ENCODE measurements at places on chromosomes 4 and X.

DNA sequence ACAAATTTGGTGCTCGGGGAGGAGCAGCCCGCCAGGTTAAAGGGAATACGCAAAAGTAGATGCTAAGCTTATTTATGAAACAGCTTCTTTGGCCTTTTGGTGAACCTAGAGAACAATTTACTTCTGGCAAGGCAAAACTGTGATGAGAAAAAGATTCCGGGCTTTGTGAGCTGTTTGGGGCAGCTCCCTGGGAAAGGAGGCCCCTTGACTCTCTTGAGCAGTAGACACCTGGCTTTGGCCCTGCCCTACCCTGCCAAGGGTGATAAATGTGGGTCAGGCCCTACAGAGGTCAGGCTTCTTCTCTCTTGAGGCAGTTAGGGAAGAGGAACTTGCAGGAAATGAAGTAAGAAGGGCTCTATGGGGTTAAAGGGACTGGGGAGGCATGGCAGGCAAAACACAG is 509.6 kb downstream of the MID1IP1 start:
- no peak for DNase-seq

- no peak for DNase-seq
Observed at GRCh38 chr4:72390409-72390808, 178.6 kb downstream of the ADAMTS3 start.

DNA sequence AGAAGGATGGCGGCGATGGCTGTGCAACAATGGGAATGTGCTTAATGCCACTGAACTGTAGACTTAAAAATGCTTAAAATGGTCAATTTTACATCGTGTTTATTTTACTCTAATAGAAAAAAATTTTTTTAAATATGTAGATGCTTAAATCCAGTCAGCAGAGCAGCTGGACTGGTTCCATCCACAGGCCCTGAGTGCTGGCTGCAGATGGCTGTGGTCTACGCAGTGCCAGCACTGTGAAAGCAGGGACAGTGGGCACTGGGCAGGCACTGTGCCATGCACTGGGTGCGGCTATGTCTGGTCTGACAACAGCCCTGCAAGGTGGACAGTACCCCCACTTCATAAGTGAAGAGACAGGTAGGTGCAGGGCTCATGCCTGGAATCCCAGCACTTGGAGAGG is 175.2 kb downstream of the AFAP1 start:
- no peak for DNase-seq

GRCh38 chr4:52665592-52665991 is 6.5 kb upstream of the USP46 start:
- DNase-seq = no peak

GRCh38 chr4:33058998-33059397 is 2338.8 kb downstream of the PCDH7 start:
- DNase-seq = no peak

DNA sequence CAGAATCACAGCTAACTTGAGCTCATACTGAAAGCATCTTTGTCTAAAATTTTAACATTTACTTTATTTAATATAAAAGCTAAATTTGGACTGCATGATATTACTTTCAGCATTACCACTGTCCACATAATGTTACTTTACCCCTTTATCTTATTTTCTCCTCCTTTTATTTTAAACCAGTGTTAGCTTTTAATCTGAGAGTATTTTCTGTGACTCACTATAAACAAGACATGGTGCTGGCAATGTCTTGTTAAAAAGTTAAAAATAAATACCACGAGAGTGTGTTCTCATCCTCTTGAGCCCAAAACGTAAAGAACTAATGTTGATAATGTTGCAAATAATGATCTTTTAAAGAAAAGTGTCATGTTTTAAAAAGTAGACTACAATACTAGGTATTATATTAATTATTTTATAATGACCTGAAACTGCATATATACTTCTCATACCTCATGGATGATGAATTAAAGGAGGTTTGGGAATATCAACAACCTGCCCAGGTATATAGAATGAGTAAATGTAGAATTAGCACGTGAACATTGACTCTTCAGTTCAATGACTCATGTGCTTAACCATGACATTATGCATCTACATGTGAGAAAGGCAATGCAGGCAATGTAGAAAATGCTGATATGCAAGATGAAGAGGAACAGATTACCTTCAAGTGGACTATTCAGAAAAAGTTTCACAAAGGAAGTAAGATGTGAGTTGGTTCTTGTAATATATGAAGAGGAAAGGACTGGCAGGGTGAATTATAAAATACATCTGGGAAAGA is 454.1 kb upstream of the ADGRL3 start:
- no peak for DNase-seq

- DNase-seq = no peak
Observed at GRCh38 chr4:114282937-114283336, 303.5 kb upstream of the ARSJ start.

DNA sequence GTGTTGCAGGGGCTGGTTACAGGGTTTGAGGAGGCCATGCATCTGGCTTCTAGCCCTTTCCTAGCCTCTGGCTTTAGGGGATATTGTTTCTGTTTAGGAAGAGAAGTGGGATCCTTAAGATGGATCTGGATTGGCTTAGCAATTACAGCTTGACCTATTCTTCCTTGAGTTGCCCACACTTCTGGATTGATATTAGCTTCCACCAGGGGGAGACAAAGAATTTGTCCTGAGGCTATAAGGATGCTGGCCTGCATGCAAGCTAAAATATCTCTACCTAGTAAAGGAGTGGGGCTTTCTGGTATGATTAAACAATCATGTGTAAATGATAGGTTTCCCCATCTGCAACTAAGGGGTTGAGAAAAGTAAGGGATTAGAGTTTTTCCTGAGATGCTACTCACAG is 117.2 kb downstream of the TEX13C start:
- no peak for DNase-seq

DNA sequence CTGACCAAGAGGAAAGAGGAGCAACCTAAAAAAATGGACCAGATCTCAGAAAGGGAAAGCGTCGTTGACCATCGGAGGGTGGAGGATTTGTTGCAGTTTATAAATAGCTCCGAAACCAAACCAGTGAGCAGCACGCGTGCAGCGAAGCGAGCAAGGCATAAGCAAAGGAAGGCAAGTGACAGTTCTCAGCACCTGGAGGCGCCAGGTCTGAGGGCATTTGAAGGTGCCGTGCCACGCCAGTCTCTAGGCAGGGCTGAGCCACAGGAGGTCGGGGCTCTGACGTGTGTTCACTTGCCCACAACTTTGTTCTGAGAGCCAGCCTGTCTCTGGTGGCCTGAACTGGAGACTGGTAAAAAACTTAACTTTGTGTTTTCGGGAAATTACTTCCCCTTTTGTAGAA is 59.7 kb downstream of the TNIP2 start:
- DNase-seq = no peak

DNA sequence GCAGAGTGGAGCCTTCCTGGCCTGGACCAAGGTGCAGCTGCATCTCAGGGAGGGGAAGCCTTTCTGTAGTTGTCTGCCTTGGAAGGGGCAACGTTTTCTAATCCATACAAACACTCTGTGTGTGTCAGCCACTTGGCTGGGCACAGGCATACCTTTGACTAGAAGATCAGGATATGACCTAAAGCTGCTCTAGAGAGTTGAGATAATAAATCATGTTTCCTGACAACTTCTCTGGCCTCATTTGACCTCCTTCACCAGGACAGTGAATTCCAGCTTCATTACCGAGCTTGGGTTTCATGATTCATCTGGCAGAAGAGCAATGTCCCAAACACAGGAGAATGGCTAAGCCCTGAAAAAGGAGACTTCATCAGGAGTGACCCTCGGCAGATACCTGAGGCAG is 89.6 kb upstream of the KIT start:
- no peak for DNase-seq

DNA sequence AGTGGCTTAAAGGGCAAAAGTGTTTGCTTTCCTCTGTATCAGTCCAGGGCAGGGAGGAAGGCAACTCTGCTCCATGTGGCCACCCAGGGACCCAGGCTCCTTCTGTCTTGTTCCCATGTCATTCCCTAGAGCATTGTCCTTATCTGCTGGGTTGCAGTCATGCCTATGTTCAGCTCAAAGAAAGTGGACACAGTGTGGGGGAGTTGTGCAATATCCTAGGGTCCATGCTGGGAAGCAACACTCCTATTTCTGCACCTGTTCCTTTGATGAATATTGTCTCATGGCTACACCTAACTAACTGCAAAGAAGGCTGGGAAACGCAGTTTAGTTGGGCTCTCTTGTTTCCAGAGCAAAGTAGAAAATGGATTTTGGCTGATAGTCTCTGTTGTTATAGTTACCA is 107.0 kb upstream of the OTUD4 start:
- DNase-seq = no peak

GRCh38 chrX:104319346-104319745 is 64.6 kb upstream of the ESX1 start:
- DNase-seq = no peak

DNA sequence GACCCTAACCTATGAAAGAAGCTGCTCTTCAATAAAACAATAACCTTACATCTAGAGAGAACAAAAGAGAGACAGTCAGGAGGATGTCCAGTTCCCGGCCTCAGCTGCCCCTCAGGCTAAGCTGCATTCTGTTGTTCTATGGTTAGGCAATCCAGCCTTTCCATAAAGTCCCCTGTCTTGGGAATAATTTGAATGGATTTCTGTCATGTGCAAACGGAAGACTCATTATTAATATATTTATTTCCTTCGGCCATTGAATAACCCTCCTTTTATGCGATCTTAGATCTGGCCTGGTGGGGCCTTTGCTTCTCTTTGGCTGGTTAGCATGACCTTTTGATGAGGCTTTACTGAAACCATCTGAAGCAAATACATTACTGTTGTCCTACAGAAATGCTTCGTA is 80.1 kb downstream of the ANKRD50 start:
- no peak for DNase-seq

GRCh38 chrX:71917621-71918343 is 7.1 kb downstream of the NHSL2 start:
- DNase-seq = no peak

DNA sequence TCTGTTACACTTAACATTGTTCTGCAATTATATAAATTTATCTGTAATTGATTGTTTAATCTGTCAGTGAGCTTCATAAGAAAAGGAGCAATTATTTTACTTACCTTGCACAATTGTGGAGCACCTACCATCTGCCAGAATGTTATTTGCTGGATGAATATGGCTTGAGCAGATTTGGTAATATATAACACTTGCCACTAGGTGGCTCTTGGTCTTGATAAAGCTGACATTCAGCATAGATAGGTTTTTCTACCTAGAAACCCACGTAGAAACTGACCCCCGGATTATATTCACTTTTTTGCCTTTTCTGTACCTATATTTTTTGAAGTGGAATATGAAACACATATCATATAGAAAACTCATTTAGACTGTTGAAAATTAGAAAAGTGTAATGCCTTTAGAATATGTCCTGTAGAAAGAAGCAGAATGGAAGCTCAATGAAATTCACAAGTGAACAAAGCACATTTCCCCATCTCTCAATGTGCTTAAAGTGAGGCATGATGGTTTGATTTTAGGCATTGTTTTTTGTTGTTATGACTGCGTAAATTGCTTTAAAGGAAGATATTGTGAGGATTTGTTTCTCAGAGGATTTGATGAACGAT is 9.5 kb downstream of the RBPJ start:
- no peak for DNase-seq

DNA sequence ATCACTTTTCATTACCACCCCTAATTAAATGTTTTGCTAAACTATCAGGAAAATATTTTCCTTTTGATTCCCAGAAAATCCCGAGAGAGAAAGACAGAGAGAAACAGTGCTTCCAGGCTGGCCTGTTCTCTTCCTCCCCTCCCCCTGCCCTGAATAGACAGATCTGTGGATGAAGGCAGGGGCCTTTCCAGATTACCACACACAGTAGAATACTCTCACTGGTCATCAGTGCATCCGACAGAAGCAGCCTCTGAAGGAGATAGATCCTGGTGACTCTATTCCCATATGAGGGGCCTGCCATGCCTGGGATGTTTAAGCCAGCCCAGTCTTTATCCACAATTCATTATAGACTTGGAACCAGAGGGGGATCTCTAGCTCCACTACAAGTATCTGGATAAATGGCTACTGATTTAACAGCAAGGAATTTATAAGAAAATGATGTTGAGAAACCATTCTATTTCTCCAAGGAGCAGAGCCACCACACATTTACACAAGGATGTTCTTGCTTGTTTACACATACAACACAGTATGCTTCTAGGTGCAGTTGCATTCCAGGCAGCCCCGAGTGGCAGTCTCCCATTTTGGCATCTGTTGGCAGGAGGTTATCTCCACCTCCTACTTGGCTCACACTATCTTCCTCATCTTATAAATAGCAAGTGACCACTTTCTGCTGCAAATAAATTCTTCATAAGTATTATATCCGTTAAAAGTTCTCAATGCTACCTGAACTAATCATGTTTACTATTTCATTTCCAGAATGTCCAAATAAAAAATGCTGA is 115.8 kb downstream of the HS6ST2 start:
- DNase-seq = no peak

- DNase-seq = no peak
Observed at GRCh38 chrX:150607201-150607600, 38.8 kb downstream of the MTM1 start.

DNA sequence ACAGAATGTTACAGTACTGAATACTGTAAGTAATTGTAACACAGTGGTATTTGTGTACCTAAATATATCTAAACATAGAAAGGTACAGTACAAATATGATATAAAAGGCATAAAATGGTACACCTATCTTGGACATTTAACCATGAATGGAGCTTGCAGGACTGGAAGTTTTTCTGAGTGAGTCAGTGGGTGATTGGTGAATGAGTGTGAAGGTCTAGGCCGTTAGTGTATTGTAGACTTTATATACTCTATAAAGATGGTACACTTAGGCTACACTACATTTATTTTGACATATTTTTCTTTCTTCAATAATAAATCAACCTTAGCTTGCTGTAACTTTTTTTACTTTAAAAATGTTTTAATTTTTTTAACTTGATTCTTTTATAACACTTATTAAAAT is 422.5 kb upstream of the FSTL5 start:
- DNase-seq = no peak

DNA sequence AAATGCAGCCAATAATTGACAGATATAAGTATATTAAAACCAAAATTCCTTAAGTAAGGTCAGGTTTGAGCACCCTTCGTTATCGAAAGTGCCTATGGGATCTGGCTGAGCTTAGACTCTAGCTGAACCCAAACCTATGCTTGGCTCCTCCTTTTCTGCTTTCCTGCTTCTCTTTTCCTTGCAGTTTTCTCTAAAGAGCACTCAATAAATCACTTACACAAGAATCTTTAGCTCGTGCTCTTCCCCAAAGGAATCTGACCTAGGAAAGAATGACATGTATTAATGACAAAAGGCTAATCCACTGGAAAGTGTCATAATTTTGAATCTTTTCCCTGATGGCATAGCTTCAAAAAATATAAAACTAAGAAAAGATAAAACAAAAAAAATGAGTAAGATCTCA is 282.7 kb downstream of the DKK2 start:
- DNase-seq = no peak

DNA sequence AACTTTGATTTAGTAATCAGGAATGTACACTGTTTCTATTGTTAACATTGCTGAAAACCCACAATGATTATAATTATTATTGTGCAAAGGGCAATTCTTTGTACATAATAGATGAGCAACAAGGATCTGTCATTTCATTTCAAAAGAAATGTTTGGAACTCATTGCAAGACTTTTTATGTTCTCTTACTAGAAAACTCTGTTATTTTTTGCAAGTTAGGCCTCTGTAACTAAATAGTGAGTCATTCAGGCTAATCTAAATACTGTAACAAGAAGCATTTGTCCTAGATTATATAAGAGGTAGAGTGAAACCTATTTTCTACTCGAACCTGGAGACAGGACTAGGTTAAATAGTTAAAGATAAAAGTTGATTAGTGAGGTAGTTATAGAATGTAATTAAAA is 93.2 kb upstream of the FAM47B start:
- DNase-seq = no peak
